ENCODE measurements at places on chromosomes 12 and 14.

DNA sequence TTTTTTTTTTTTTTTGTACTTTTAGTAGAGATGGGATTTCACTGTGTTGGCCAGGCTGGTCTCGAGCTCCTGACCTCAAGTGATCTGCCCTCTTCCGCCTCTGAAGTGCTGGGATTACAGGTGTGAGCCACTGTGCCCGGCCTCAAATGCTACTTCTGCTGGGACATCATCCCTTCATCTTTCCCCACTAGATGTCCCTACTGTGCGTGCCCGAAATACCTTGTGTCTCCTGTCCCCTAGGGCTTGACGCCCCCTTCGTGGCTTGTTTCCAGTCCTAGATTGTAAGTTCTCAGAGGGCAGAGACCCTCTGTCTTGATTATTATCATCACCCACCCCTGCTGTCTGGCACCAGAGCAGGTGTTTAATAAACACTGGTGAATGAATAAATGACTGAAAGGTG is 14.9 kb downstream of the CCDC63 start:
- DNase-seq = no peak

GRCh38 chr14:93957751-93958566 is 18.4 kb downstream of the ASB2 start:
- DNase-seq = no peak

DNA sequence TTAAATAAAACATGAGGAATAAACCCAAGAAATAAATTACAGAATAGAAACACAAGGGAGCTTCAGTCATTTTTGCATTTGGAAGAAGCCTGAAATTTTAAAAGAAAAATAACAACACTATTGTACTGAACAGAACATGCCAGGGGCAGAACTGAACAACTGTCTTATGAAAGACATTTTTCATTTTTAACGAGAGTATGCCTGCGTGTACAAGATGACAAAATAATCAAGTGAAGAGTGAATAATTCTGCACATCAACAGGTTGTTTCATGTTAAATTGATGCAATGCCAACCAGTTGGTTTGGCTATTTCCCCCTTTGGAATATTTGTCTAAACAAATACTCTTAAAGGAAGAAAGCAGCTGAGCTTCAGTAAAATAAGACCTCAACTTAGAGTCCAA is 103.3 kb upstream of the BTG1 start:
- DNase-seq = no peak

- DNase-seq = no peak
These were observed 31.9 kb upstream of the DLK1 start for GRCh38 chr14:100694579-100695422.

DNA sequence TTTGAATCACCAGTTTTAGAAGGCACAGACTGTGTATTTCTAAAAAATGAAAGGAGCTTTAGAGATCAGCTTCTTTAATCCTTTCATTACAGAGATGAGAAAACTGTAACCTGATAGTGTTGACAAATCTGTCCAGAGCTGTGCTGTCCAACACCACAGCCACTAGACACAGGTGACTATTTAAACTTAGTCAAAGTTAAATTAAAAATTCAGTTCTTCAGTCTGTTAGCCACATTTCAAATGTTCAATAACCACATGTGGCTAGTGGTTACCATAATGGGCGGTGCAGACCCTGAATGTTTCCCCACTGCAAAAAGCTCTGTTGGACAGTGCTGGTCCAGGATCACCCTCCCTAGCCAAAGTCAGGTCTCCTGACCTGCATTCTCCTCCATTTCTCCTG is 21.6 kb downstream of the DAD1 start:
- no peak for DNase-seq
